ENCODE measurements at places on chromosomes 6 and 20. TPM values are rescaled to one million over a fixed set of nuclear protein-coding genes. Genes with fewer than 3 reads are reported as not detected.
A peak's percentile ranks its signal among the peaks of the same experiment; 100 is the strongest.

Gene SRMS
- total RNA-seq = not detected

- DNase-seq = no peak
These were observed 1.7 kb downstream of the PRR18 start for GRCh38 chr6:166306378-166307081.

Gene KDM1B
- 13.2 TPM for total RNA-seq

DNA sequence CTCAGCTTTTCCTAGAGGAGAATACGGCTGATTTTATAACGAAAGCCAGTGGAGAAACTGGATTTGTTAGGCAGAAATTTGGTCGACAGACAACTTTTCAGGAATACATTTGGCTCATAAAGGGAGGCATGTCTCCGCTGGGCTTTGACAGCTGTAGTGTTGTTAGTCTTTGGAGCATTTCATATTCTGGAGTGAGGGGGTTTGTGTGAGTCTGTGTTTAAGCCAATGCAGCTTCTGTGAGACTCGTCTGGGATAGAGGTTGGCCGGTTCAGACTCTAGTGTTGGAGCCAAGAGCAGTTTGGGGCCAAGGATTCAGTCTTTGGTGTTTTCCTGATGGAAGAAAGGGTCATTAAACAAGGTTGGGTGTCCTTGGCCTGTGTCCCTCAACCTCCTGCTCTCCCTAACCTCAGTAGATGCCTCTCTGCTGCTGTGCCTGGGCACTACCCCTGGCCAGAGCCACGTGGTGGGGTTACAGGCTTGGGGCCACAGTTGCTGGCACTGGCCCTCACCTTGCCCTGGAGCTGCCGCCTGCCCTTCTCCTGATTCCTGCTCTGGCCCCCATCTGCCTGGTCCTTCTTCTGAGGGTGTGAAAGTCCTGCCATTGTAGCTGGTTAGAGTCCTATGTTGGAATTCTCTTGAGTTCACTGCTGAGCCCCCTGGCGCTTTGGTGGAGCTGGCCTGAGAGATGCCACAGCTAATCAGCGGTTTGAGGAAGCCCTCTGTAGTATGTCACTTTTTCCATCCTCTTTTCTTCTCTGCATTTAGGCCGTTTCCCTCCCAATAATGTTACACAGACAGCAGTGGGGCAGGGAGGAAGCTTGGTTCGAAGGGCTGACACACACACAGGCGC, 6.9 kb downstream of the PTK7 start:
- no peak for DNase-seq

DNA sequence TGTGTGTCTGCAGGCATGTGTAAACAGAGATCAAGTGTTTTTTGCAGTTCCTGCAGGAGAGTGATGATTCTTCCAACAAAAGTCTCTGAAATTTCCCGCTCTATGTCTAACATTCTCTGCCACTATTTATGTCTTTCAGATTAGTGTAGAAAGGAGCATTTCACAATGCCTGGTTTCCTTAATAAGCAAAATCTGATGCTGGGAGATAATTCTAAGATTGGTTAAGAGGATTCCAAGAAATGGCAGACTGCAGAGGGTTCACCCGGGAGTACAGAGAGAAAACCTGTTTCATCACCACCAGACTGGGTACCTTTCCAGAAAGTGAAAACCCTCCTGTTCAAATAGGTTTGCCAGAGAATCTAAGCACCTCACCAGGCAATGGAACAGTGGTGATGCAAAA, 62.7 kb downstream of the FOXC1 start:
- DNase-seq = no peak

DNA sequence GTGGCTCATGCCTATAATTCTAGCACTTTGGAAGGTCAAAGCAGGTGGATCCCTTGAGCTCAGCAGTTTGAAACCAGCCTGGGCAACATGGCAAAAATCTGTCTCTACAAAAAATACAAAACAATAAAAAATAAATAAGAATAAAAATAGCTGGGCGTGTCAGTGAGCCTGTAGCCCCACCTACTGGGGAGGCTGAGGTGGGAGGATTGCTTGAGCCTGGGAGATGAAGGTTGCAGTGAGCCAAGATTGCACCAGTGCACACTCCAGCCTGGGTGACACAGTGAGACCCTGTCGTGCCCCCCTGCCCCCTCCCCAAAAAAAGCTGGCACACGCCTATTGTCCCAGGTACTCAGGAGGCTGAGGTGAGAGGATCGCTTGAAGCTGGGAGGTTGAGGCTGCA, 35.1 kb upstream of the SRPK1 start:
- DNase-seq = no peak

Gene E2F3
- total RNA-seq = 6.5 TPM

Gene EMILIN3
- total RNA-seq = 5.6 TPM

DNA sequence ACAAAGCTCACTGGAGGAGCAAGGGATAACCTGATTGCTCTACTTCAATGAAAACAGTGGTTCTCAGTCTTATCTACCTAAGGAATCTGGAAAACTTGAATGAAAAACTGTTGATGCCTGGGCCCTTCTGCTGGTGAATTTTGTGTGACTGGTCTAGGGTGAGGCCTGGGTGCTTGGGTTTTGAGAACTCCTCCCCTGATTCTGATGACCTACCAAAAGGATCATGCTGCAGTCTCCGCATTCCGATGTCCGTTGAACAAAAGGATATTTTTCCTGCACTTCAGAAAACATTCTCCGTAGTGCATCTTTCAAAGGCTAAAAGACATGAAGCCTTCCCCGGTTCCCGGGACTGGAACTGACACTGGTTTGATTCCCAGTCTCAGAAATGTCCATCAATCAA, 157.9 kb downstream of the SYNDIG1 start:
- DNase-seq = no peak

Gene CALHM4
- not detected for total RNA-seq

GRCh38 chr6:34152042-34152524, 6.2 kb upstream of the GRM4 start:
- DNase-seq = peak; percentile 11

GRCh38 chr20:43825581-43825980, 89.1 kb upstream of the TOX2 start:
- no peak for DNase-seq

Gene ANGPT4
- not detected for total RNA-seq

DNA sequence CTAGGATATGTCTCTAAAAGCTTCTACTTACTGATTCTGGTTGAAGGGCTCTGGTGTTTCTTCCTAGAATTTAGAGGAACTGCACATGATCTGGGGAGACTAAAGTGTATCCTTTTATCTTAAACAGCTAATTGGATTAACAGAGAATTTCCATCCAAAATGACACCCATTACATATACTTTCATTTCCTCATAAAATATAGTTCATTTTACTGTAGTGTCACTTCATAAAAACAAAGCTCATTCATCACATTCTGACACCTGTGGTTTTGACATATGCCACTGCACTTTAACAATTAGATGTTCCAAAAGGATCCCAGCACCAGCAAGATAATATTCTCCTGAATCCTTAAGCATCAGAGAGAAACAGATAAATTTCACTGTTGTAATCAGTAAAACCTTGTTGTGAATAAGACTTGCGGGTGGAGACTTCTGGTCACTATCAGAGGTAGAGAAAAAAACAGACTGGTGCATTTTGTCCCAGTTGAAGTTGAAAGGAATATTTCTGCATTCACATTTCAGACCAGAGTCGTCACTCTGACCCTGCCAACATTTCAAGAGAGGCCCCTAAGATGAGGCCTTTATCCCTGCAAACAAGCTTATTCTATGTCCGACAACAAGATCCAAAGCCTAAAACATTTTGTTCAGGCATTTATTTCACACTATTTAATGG, 175.3 kb upstream of the BMP5 start:
- DNase-seq = no peak

- DNase-seq = no peak
These were observed 89.2 kb downstream of the RSPH3 start for GRCh38 chr6:158910484-158911440.

- DNase-seq = no peak
These were observed 20.3 kb downstream of the SLC22A2 start for GRCh38 chr6:160238278-160238711.
